NB4 (cell line): ENCODE measurements at places on chromosomes 4 and X.

DNA sequence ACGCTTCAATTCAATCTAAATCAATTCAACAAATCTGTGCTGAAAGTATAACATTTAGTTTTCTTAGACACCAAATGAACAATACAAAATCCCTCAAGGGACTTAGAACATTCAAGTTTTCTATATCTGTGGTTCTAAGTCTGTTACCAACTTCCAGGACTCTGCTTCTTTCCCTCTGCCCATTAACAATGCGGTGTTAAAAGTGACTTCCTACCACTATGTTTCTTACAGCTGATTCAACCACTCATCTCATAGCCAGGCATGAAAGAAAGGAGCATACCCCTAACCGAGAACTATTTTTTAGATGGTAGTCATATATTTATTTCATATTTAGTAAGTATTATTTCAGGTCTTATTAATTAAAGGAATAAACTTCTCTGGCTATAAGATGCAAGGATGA lies 38.9 kb downstream of the PPA2 start:
- DNase-seq: no peak

DNA sequence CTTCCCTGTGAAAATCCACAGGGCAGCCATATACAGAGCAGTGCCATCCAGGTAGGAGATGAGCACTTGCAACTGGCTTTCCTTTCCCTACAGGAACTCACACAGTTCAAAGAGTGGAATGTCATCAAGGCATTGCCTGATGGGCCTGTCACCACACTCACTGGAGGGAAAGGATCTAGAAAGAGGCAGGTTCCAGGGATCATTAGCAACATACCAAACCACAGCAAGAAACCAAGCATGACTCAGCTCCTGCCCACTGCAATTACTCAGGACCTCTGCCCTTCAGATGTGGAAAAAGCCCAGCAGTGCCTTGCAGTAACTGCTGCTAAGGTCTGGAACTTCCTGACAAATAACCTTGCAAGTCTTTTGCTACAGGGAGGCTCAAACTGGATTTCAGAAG lies 101.2 kb downstream of the ZNF674 start:
- peak; percentile 84 for DNase-seq

GRCh38 chr4:156779774-156780173 lies 191.8 kb downstream of the PDGFC start:
- DNase-seq: no peak

GRCh38 chrX:63764946-63765345 lies 20.1 kb downstream of the ARHGEF9 start:
- DNase-seq: no peak

- no peak for DNase-seq
Observed at GRCh38 chr4:48197643-48198237, 63.7 kb upstream of the TXK start.

DNA sequence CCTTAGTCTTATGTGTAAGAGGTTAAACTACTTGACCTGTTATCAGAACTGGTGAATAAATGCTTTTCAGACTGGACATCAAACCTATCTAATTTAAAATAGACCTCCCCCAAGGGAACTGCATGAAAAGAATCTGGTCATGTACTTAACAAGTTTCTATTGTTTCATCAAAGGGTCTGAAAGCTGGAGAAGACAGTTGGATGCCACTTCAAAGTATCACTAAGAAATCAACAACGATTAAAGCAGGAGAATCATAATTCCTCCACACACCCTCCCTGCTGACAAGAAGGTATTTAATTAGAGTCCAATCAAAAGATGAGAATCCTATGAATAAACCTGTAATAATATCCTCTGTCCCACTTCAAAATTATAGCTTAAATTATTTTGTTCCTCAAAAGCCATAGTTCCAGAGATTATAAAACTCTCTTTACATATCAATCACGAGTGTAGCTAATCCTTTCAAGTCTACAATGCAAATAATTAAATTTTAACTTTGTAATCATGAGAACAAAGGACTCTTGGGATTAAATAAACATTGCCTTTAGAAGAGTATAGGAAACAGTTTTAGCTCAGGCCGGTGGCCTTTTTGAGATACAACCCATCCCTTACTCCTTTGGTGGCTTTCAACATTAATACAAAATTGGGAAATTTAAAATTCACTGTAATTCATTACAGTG lies 35.1 kb downstream of the TSPAN5 start:
- DNase-seq: no peak

DNA sequence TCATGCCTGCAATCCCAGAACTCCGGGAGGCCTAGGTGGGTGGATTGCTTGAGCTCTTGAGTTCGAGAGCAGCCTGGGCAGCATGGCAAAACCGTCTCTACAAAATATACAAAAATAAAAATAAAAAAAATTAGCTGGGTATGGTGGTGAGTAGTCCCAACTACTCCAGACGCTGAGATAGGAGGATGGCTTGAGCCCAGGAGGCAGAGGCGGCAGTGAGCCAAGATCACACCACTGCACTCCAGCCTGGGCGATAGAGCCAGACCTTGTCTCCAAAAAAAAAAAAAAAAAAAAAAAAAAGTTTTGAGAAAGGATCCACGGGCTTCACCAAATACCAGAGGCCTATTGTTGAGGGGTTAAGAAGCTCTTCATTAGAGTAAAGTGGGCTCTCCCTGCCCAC lies 8.0 kb downstream of the SUPT20HL2 start:
- no peak for DNase-seq

- no peak for DNase-seq
Observed at GRCh38 chr4:48944252-48944651, 37.7 kb upstream of the OCIAD2 start.

- no peak for DNase-seq
Observed at GRCh38 chrX:19549838-19550237, 34.5 kb upstream of the MAP3K15 start.

DNA sequence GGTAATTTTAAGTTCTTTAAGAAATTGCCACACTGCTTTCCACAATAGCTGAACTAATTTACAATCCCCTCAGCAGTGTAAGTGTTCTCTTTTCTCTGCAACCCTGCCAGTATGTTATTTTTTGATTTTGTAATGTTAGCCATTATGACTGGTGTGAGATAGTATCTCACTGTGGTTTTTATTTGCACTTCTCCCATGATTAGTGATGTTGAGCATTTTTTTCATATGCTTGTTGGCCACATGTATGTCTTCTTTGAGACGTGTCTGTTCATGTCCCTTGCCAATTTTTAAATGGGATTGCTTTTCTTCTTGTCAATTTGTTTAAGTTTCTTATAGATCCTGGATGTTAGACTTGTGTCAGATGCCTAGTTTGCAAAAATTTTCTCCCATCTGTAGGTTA lies 86.1 kb downstream of the BMP3 start:
- no peak for DNase-seq

DNA sequence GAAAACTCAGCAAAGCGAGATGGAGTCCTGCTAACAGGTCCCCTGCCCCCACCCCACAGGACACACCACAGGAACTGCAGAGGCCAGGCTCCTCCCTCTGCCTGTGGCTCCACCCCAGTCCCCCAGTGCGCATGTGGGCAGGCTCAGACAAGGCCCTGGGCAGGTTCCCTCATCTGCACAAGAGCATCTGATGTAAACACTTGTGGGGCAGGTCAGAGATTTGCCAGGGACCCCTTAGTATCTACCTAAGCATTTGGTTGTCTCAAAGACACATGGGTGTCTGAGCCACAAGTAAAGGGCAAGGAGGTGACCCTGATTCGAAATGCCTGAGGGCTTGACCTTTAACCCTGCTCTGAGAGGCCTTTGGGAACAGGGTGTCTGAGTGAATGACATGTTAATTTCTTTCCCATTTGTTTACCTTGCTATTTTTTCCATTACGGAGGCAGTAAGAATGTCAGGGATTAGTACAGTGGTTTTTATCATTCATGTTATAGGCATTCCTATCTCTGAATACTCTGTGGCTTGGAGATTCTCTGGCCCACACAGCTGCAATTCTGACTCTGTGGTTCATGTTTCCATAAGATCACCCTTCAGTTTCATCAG lies 85.3 kb downstream of the ZNF518B start:
- DNase-seq: no peak

DNA sequence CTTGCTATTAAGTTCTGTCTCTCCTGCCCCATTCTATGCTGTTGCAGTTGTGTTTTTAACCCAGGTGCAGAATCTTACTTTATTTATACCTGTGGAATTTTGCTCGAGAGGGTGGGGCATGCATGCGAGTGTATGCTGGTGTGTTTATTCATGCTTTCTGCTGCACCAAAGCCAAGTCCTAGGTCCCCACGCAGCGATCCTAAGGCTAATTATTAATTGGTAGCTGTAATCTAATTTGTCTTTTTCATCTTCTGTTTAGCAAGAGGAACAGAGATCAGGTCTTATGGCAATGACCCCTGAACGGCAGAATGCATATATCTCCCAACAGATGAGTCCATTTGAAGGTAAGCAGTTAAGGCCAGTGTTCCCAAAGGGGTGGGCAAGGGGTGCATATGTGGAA lies 58.7 kb upstream of the MTM1 start:
- no peak for DNase-seq

DNA sequence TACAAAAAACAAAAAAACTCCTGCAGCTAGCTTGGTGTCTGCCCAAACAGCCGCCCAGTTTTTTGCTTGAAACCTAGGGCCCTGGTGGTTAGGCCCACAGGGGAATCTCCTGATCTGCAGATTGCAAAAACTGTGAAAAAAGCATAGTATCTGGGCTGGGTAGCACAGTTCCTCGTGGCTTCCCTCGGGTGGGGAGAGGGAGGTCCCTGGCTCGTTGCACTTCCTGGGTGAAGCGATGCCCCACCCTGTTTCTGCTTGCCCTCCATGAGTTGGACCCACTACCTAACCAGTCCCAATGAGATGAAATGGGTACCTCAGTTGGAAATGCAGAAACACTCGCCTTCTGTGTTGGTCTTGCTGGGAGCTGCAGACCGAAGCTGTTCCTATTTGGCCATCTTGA lies 18.6 kb upstream of the BRWD3 start:
- no peak for DNase-seq

DNA sequence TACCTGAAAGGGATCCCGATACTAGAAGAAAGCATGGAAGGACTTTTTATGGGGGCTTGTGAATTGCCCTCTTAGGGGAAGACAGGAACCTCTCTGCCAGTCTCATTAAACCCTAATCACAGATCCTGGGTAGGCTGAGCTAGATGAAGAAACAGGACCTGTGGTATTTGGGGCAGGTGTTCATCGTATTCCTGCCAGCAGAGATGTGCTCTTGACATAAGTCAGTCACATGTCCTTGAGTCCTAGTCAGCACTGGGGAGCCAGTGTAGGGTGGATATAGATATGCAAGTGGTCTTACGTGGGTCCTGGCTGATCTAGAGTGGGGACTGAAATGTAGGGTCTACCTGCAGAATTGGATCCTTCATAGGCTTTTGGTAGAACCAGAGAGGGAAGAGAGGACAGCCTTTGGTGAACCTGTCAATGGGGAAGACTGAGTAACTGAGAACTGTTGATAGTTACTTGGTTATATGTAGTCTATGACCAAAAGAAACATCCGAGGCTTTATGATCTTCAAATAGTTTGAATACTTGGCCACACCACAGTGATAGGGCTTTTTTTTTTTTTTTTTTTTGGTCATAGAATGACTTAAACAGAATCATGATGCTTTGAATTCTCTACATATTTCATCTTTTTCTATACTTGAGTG lies 63.5 kb upstream of the WDR1 start:
- no peak for DNase-seq

GRCh38 chrX:86148594-86148993 lies 343 bp downstream of the DACH2 start:
- no peak for DNase-seq

GRCh38 chrX:72368796-72369195 lies 63.1 kb upstream of the CITED1 start:
- DNase-seq: no peak

DNA sequence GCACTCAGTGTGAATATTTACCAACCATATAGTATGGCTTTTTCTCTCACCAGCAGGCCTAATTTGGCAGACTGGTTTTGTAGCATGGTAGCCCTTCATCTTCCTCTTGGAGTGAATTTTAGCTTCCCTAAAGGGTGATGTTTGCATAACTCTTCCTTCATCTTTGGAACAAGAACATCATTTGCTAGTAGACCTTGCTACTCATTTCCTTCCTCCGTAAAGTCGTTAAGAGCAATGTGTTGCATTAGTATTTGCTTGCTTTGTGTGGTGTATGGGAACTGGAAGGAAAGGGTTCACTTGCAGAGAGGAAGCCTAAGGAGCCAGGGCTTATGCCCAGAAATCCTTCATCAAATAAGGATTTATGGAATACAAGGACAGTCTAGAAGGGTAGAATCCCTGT lies 50.2 kb upstream of the PGRMC2 start:
- DNase-seq: no peak

GRCh38 chrX:12329476-12329875 lies 191.2 kb downstream of the FRMPD4 start:
- no peak for DNase-seq

GRCh38 chr4:85812776-85813175 lies 337.8 kb downstream of the ARHGAP24 start:
- no peak for DNase-seq
